ENCODE measurements at places on chromosomes 2 and 18.

- no peak for DNase-seq
Observed at GRCh38 chr2:119249855-119250717, 26.5 kb downstream of the STEAP3 start.

- DNase-seq, result no peak
Observed at GRCh38 chr18:6711467-6711866, 18.0 kb upstream of the ARHGAP28 start.

GRCh38 chr2:46181789-46182530 lies 115.2 kb upstream of the EPAS1 start:
- DNase-seq, result no peak

GRCh38 chr2:47516360-47517104 lies 113.6 kb downstream of the MSH2 start:
- DNase-seq, result no peak

GRCh38 chr2:72198532-72199241 lies 51.0 kb upstream of the CYP26B1 start:
- DNase-seq, result no peak

DNA sequence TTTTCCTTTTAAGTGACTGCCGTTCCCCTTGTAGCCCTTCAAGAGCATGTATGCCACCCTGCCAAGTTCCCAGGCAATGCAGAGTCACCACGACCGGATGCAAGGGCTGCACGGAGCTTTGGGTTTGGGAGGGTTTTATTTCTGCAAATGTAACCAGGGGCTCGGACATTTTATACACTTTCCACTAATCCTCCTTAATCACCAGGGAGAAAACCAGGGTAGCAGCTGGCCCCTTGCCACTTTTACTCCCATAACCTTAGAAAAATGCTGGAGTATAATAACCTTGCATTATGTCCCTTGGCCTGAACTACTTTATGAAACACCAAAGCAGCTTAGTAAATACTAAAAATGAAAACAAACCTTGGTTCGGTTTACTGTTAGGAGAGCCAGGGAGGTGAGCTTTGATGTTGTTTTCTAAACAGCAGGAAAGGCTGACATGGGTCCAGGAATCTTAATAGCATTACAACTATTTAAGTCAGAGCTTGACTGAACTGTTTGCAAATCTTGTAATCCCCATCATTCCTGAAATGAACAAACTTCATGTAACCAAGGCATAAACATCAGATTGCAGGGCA lies 152.8 kb upstream of the RIOK3 start:
- no peak for DNase-seq

Data from sigmoid colon (tissue), 7 donors.